MCF 10A (cell line): ENCODE measurements at places on chromosomes 2 and 18.

- DNase-seq, result peak; percentile 88
- peak overlapping the region; percentile 37 for H3K4me3 ChIP-seq
- H3K36me3 ChIP-seq, result no peaks in the 10 kb centered on the region
- H3K4me1 ChIP-seq, result peaks cover 34% of the 10 kb centered on the region
Observed at GRCh38 chr18:77071711-77072292, 60.8 kb downstream of the MBP start.

DNA sequence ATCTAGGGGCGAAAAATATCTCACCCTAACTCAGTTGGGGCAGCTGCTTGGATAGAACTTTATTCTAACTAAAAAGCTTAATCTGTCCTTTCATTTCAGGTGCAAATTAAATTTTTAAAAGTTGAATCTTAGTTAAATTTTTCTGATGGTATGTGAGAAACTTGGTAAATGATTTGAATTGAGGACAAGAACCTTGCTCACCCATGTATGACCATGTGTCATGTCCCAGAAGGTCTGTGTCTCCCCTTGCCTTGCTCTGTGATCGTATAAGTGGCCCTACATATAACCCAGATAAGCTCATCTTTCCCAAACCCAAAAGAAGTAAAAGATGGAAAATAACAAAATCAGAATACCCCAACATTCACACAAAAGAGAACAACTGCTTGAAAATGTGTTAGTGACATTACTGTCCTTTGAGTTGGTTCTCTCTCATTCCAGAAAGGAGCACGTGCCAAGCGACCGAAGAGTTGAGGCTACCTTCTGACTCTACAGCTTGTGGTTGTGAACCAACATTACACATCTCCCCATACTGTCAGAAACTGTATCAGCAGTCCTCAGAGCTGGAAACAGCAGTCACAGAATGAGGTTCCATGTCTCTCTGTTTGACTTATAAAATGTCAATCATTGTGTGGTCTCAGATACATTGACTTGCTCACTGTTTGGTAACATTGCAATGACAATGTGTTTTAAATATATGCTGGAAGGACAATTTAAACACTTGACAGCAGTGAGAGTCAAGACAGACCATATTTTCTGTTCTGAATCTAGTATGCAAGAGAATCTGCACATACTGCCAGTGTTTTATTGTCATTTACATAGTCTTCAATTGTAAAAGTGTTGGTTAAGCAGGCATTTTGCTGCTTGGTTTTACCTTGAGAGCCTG, 46.3 kb upstream of the TANK start:
- no peak for DNase-seq
- H3K36me3 ChIP-seq, result no peaks in the 10 kb centered on the region
- H3K4me1 ChIP-seq, result peaks cover 6% of the 10 kb centered on the region
- H3K27ac ChIP-seq, result no peak overlapping the region

GRCh38 chr2:39007875-39008504, 112.9 kb downstream of the SOS1 start:
- H3K27ac ChIP-seq, result no peak overlapping the region
- no peak for DNase-seq
- H3K4me3 ChIP-seq, result no peak overlapping the region
- peaks cover 5% of the 10 kb centered on the region for H3K4me1 ChIP-seq

DNA sequence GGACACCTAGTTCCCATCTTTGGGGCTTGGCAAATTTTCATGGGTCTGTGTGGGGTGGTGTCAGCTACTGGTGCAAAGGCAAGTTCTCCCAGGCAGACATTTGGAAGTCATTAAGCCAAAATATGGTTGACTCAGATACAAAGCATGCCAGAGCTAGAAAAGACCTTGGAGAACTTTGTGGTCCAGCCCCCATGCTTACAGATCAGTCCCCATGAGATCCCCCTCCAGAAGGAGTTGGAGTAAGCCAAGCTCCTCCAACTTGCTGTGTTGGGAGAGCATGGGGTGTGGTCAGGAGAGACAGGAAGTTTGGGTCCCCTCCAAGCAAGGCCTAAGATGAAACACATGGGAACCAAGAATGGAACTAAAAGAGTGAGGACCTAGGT, 224.5 kb downstream of the CYP26B1 start:
- no peaks in the 10 kb centered on the region for H3K36me3 ChIP-seq
- H3K27ac ChIP-seq, result no peak overlapping the region

- H3K36me3 ChIP-seq, result no peaks in the 10 kb centered on the region
- H3K4me3 ChIP-seq, result no peak overlapping the region
- peaks cover 42% of the 10 kb centered on the region for H3K27me3 ChIP-seq
Observed at GRCh38 chr2:44005846-44006245, 10.1 kb upstream of the LRPPRC start.

GRCh38 chr2:43348908-43349661, 122.7 kb upstream of the ZFP36L2 start:
- peak overlapping the region; percentile 59 for H3K27ac ChIP-seq
- H3K4me1 ChIP-seq, result peaks cover 4% of the 10 kb centered on the region
- H3K4me3 ChIP-seq, result no peak overlapping the region
- no peak for DNase-seq

DNA sequence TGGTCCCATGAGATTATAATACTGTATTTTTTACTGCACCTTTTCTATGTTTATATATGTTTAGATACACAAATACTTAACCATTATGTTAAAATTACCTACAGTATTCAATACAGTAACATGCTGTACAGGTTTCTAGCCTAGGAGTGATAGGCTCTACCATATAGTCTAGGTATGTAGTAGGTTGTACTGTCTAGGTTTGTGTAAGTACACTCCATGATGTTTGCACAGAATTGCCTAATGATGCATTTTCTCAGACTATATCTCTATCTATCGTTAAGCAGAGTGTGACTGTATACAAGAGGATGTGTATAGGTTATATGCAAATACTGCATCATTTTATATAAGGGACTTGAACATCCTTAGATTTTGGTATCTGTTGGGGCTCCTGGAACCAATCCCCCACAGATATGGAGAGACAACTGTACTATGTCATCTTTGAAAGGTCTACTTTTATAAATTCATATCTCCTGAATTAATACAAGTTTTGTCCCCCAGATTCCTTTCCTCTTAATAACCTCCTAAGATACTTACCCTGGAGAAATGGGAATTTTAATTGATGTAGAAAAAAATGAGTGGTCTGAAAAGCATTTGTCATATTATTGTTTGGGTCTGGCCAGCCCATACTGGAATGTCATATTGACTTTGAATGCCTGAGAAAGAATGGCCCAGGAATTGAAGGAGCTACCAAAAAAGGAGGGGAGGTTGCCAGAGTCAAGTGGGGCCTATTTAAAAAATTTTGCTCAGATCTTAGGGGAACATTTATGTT, 36.6 kb downstream of the EHBP1 start:
- no peak overlapping the region for H3K4me3 ChIP-seq
- no peak overlapping the region for H3K27ac ChIP-seq
- H3K36me3 ChIP-seq, result peaks cover 4% of the 10 kb centered on the region

- H3K27ac ChIP-seq, result peak overlapping the region; percentile 93
- H3K27me3 ChIP-seq, result no peaks in the 10 kb centered on the region
- peaks cover 15% of the 10 kb centered on the region for H3K36me3 ChIP-seq
- H3K4me3 ChIP-seq, result peak overlapping the region; percentile 91
- peak; percentile 45 for DNase-seq
Observed at GRCh38 chr2:33137331-33137730, 190.6 kb downstream of the LTBP1 start.

DNA sequence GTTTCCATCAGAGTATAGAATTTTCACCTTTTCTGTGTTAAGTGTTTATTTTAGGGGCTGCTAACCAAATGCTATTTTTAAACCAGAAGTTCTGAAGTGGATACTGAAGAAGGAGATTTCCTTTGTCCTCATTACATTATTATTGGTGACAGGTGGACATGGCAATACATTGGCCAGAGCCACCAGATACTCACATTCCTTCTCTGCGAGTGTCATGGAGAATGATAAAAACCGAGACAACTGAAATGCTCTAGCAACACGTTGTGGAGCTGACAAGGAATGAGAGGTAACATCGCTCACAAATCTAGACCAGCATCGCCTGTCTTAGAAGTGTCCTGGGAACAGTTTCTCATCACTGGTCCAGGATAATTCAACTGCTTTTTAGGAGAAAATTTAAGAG, 241.2 kb downstream of the IRS1 start:
- peaks cover 5% of the 10 kb centered on the region for H3K36me3 ChIP-seq
- H3K27me3 ChIP-seq, result no peaks in the 10 kb centered on the region
- H3K4me3 ChIP-seq, result no peak overlapping the region
- no peak overlapping the region for H3K27ac ChIP-seq

DNA sequence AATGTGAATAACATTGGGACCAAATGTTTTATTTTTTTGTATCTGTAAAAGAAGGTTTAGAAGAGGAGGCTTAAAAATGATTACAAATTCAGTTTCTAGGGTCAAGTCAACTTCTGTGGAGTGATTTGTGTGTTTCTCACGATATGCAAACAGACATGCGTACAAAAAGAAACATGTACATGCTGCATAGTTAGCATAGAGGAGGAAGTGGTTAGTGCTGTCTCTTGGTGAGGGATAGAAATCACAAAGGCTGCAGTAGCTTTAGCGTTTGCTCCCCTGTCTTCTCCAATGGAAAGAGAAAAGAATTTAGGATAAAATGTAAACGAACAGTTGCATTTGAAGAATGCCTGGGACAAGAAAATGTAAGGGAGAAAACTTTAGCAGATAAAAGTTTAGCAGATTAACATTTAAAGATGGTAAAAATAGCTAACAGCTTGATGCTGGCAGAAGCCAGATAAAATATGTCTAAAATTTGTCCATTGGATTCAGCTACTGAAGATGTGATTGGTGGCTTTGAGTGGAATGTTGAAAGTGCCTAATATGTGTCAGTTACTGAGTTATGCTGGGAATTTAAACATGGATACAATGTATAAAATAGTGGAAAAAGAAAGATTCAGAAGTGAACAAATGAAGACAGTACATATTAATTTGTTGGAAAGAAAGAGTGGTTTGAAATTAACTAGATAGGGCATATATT, 44.9 kb downstream of the MALT1 start:
- peaks cover 21% of the 10 kb centered on the region for H3K36me3 ChIP-seq
- no peak overlapping the region for H3K4me3 ChIP-seq
- H3K4me1 ChIP-seq, result no peaks in the 10 kb centered on the region
- no peak overlapping the region for H3K27ac ChIP-seq
- DNase-seq, result no peak
- H3K27me3 ChIP-seq, result no peaks in the 10 kb centered on the region

DNA sequence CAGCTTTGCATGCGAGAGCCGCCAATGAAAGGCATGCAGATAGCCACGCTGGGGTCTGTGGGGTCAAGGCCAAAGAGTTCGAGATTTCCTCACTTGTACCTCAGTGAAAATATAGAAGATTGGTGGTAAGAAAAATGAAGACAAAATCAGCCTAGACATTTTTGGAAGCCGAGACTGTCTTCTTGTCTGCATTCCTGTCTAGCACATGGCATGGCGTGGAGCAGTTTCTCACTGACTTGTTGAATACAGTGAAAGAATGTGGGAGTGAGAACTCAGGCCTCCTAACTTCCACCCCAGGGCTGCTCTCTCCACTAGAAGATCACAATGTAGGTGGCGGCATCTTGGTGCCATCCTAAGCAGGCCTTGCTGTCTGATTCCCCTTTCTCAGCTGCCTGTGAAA, 740.8 kb upstream of the HS6ST1 start:
- DNase-seq, result no peak
- H3K27me3 ChIP-seq, result no peaks in the 10 kb centered on the region
- H3K4me1 ChIP-seq, result peaks cover 45% of the 10 kb centered on the region
- peaks cover 5% of the 10 kb centered on the region for H3K36me3 ChIP-seq
- H3K4me3 ChIP-seq, result no peak overlapping the region

DNA sequence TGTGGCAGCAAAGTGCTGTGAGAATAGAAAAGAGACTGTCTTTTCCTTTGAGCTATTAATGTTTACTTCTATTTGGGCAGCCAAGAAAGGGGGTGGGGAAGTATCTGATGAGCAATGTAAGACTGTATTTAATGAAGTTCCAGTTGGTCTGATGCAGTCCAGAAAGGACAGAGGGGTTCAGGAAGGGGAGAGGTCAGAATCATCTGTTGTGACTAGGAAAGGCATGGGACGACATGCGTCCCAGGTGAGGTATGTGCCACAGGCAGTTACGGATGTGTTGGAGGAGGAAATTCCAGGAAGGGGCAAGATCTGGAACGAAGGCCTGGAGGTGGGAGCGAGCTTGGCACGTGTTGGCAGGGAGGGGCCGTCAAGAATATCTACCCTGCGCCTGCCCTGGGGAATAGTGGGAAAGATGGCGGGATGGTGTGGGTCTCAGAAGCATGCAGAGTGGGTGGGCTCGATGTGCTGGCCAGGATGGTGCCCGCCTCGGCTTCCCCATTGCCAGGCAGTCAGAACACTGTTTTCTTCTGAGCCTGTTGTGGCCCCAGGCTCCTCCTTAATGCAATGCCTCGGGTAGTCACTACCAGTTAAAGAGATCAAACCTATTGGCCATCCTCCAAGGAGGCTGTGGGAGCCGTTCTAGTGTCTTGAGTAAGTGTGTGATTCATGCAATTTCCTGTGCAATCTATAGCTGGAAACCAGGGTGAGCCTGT, 57.8 kb upstream of the TXNDC2 start:
- peaks cover 6% of the 10 kb centered on the region for H3K36me3 ChIP-seq
- peak overlapping the region; percentile 60 for H3K4me3 ChIP-seq
- peak; percentile 100 for DNase-seq
- H3K4me1 ChIP-seq, result peaks cover 35% of the 10 kb centered on the region
- peak overlapping the region; percentile 84 for H3K27ac ChIP-seq

GRCh38 chr2:7765236-7765635, 848.0 kb downstream of the RNF144A start:
- H3K27ac ChIP-seq, result no peak overlapping the region
- H3K4me1 ChIP-seq, result no peaks in the 10 kb centered on the region
- no peak for DNase-seq
- H3K36me3 ChIP-seq, result no peaks in the 10 kb centered on the region
- H3K27me3 ChIP-seq, result no peaks in the 10 kb centered on the region

- H3K36me3 ChIP-seq, result no peaks in the 10 kb centered on the region
- peak; percentile 89 for DNase-seq
- H3K27me3 ChIP-seq, result no peaks in the 10 kb centered on the region
- H3K27ac ChIP-seq, result no peak overlapping the region
- peaks cover 26% of the 10 kb centered on the region for H3K4me1 ChIP-seq
- peak overlapping the region; percentile 39 for H3K4me3 ChIP-seq
Observed at GRCh38 chr2:9770308-9771100, 72.8 kb upstream of the TAF1B start.

DNA sequence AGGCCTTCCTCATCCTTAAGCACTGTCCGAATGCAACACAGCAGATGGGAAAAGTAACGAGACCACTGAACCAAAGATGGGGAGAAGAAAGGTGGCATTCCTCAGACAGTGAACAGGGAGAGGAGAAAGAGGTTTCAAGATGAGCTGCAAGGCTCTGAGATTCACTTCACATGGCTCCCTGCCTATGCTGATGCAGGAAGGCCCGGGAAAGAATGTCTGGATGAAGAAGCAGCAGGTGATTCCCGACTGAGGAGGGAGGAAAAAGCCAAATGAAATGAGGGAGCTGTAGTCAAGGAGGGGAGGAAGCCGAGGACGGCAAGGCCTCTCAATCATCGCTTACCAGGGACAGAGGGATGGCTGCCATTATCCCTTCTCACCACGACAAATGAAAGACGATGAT, 98.5 kb upstream of the BOD1L2 start:
- no peak overlapping the region for H3K27ac ChIP-seq
- DNase-seq, result no peak
- no peaks in the 10 kb centered on the region for H3K27me3 ChIP-seq
- no peaks in the 10 kb centered on the region for H3K36me3 ChIP-seq
- H3K4me3 ChIP-seq, result no peak overlapping the region
